ENCODE measurements at places on chromosomes 7 and 10. TPM values are rescaled to one million over a fixed set of nuclear protein-coding genes. Genes with fewer than 3 reads are reported as not detected.

- H3K36me3 ChIP-seq = no peaks in the 10 kb centered on the region
- no peak overlapping the region for H3K4me3 ChIP-seq
- no peaks in the 10 kb centered on the region for H3K4me1 ChIP-seq
- no peak for DNase-seq
These were observed 48.5 kb upstream of the ADGRA1 start for GRCh38 chr10:133039107-133039802.

ENO4 gene
- total RNA-seq = not detected

TSPAN33 gene
- 7.9 TPM for total RNA-seq

CFAP70 gene
- total RNA-seq = 0.31 TPM

GRCh38 chr10:69434169-69434568 lies 17.1 kb upstream of the TSPAN15 start:
- no peak overlapping the region for H3K27ac ChIP-seq
- no peak overlapping the region for H3K4me3 ChIP-seq
- no peak for DNase-seq
- H3K36me3 ChIP-seq = no peaks in the 10 kb centered on the region

DNA sequence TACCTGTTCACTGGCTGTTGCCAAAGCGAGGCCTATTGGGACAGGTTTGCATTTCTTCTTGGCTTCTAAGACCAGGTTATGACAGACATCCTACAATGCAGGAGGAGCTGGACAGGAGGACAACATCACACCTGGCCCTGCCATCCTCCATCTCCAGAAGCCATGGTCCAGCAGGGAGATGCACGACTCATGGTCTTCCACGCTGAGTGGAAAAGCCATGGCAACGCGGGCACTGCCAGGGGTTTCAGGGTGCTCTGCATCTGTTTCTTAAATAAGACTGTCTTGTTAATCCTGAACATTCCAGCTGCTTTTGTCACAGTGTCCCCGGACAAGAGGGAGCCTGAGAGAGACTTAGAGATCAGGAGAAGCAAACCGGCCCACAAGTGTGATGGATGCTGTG lies 40.3 kb downstream of the CLRN3 start:
- H3K4me1 ChIP-seq = peaks cover 5% of the 10 kb centered on the region
- peaks cover 3% of the 10 kb centered on the region for H3K27me3 ChIP-seq
- H3K4me3 ChIP-seq = no peak overlapping the region
- DNase-seq = no peak
- H3K27ac ChIP-seq = no peak overlapping the region
- H3K36me3 ChIP-seq = no peaks in the 10 kb centered on the region

DNA sequence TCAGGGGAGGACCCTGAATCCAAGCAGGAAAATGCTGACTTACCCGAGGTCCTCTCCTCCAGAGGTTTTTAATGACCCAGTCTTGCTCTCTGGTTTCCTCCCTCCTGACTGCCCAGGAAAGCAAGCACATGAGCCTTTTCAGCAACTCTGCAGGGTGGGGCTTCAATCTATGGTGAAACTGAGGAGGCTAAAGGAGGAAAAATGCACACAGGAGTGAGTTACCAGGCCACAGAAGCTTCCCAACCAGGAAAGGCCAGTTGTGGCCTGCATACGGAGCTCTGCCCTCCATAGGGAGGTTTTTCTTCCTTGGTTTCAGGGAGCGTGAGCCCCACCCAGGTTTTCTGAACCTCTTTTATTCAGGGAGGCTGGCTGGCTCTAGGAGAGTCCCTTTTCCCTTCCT lies 14.1 kb upstream of the DLG5 start:
- H3K4me1 ChIP-seq = peaks cover 2% of the 10 kb centered on the region
- no peak for DNase-seq
- H3K36me3 ChIP-seq = no peaks in the 10 kb centered on the region
- no peak overlapping the region for H3K27ac ChIP-seq
- H3K4me3 ChIP-seq = no peak overlapping the region
- peaks cover 9% of the 10 kb centered on the region for H3K27me3 ChIP-seq

RBM33 gene
- total RNA-seq = 66.3 TPM

CRTAC1 gene
- total RNA-seq = not detected

GRCh38 chr7:107915541-107915940 lies 24.6 kb downstream of the DLD start:
- no peak overlapping the region for H3K27ac ChIP-seq
- no peak overlapping the region for H3K4me3 ChIP-seq
- no peak for DNase-seq
- peaks cover 67% of the 10 kb centered on the region for H3K36me3 ChIP-seq

DNA sequence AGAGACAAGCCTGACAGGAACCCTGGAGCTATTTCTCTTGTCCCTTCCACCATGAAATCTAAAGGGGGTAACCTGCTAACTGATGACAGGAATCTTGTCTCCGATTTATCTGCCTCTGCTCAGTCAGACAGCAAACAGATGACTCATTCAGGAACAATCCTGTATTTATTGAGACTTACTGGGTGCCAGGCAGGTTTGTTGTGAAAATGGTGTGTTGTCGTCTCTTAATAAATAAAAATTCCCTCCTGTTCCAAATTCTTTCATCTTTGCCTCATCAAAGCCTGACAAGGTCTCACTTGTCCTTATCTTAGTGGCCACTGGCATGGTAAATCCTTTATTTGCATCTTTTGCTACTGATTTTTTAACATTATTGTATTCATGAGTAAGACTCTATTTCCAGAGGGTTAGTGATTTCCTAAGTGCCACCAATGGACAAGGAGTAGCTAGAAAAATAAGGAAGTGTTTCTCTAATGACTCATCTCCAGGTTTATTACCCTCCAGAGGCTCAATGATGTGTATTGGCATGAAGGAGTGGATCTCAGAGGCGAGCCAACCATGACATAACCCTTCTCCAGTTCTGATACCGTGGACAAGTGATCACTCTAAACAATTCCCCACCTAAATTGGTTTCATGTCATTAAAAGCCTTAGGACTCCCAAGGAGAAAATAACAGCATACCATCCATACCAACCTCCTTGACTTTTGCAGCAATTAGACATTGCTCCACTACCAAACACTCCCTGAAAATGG lies 724.0 kb downstream of the GRID1 start:
- H3K36me3 ChIP-seq = no peaks in the 10 kb centered on the region
- DNase-seq = no peak
- H3K4me1 ChIP-seq = no peaks in the 10 kb centered on the region
- H3K4me3 ChIP-seq = no peak overlapping the region
- H3K27me3 ChIP-seq = no peaks in the 10 kb centered on the region

HPS6 gene
- total RNA-seq = 8.7 TPM

- no peaks in the 10 kb centered on the region for H3K36me3 ChIP-seq
- no peak overlapping the region for H3K4me3 ChIP-seq
- no peaks in the 10 kb centered on the region for H3K27me3 ChIP-seq
- no peak for DNase-seq
- no peak overlapping the region for H3K27ac ChIP-seq
- H3K4me1 ChIP-seq = peaks cover 23% of the 10 kb centered on the region
These were observed 1.5 kb upstream of the OAT start for GRCh38 chr10:124420254-124420653.

DNA sequence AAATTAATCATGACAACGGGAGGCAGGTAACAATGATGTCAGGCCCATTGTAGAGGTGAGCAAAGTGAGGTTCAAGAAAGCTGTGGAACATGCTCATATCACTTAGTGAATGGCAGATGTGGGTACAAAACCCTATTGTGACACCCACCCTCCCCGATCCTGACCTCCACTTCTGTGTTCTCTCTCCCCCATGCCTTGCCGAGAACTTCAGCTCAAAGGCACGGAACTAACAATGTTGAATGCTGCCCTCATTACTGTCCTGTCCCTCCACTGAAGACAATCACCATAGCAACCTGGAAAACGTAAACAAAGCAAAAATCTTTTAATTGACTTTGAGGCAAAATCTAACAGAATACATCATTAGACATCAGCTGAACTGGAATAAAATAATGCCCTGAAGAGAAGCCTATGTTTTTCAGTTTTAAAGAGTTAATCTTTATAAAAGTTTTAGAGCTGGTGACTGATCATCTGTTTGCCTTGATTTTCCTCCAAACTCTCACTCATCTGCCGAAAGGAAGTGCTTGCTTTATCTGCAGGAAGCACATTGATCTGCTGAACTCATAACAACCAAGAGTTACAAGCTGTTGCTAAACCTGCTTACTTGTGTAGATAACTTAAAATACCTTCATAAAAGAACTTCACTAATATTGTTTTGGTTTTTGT lies 133.6 kb downstream of the CUBN start:
- DNase-seq = no peak
- H3K36me3 ChIP-seq = no peaks in the 10 kb centered on the region
- H3K27me3 ChIP-seq = no peaks in the 10 kb centered on the region
- H3K4me1 ChIP-seq = peaks cover 13% of the 10 kb centered on the region
